ENCODE measurements at places on chromosomes 5 and 9.

GRCh38 chr9:111524731-111525055 lies 286 bp upstream of the ZNF483 start:
- DNase-seq, result no peak

GRCh38 chr9:2066312-2067273 lies 51.4 kb downstream of the SMARCA2 start:
- peak; percentile 20 for DNase-seq

GRCh38 chr9:122827761-122828093 lies 661 bp downstream of the PDCL start:
- no peak for DNase-seq

- no peak for DNase-seq
Observed at GRCh38 chr5:98258939-98259338, 514.5 kb upstream of the RGMB start.

DNA sequence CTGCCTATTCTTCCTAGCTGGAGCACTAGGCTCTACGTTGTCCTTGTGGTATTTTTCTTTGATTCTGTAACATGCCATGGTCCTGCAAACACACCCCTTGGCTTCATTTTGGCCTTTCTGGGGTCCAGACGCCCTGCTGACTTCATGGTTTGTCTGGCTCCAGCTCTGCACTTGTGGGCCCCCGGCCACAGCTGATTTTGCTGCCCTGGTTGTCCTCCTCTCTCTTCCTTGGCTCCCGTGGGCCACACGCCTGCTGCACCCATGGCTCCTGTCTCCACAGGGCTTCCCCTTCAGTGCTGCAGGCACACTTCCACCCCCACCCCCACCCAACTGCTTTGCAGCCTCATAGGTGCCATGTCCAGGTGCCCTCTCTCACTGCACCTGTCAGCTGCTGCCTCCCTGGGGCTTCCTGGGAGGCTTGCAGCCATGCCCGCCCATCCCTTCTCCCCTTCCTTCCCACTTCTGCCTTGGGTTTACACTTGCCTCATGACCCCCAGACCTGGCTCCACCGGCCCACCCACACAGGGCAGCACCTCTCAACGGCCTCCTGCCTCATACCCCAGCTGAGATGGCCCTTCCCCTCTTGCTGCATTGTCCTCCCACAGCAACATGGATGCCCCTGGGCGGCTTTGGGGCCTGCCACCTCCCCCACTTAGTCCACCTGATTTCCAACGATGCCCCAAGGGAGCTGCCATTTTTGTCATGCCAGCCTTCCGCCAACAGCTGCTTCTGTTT lies 25.6 kb downstream of the SLC6A3 start:
- DNase-seq, result no peak

DNA sequence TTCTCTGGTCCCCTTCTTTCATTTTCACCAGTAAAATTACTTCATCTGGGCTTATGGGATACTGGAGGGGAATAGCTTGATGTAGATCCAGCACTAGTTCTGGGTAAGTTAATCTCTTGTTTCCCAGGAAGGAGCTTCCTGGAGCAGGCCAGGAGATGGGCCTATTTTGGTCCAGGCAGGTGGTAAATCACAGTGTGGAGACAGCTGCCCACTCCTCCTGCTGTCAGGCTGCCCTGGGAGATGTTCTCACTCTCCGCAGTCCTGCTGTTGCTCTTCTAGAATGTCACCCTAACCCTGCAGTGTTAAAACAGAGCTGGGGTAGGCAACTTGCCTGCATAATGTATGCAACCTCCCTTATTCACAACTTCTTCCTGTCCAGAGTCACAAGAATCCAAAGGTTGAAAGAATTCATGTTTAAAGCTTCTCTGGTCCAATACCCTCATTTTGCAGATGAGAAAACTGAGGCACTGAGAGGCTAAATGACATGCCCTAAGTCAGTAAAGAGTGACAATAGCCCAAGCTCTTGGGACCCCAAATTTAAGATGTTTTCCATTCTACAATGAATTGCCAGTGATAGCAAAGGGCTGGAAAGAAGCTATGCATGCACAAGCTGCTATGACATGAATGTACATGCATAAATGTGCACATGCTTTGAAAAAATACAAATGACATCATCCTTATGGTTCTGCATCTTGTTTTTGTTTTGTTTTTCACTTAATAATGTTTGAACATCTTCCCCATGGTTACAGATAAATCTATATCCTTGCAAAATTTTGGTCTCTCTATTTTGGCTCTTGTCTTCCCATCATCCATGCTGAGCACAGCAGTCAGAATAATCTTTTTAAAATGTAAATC lies 71.8 kb upstream of the ADRA1B start:
- DNase-seq, result no peak

DNA sequence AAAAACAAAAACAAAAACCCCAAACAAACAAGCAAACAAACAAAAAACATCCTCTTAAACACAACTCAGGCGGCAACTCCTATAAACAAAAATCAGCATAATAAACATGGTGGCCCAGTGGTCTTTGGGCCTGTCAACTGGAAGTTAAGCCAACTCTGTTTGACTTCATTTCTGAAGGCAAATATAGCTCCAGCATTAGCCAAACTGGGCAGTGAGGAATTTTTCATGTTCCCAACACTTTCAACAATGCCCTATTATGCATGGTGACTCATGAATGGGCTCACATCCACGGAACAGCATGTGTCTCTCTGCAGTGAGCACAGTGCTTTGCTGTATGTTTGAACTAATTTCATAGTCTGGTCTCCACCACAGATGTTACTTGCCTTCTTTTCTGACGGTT lies 143.9 kb upstream of the STC2 start:
- DNase-seq, result peak; percentile 99
